Breast epithelium (tissue), 4 donors: ENCODE measurements at places on chromosomes 11 and 22.

GRCh38 chr11:78666675-78667160 lies 92.1 kb upstream of the NARS2 start:
- H3K27ac ChIP-seq = no peak overlapping the region
- H3K36me3 ChIP-seq = no peaks in the 10 kb centered on the region
- H3K4me1 ChIP-seq = no peaks in the 10 kb centered on the region
- no peaks in the 10 kb centered on the region for H3K27me3 ChIP-seq
- DNase-seq = no peak
- H3K4me3 ChIP-seq = no peak overlapping the region

DNA sequence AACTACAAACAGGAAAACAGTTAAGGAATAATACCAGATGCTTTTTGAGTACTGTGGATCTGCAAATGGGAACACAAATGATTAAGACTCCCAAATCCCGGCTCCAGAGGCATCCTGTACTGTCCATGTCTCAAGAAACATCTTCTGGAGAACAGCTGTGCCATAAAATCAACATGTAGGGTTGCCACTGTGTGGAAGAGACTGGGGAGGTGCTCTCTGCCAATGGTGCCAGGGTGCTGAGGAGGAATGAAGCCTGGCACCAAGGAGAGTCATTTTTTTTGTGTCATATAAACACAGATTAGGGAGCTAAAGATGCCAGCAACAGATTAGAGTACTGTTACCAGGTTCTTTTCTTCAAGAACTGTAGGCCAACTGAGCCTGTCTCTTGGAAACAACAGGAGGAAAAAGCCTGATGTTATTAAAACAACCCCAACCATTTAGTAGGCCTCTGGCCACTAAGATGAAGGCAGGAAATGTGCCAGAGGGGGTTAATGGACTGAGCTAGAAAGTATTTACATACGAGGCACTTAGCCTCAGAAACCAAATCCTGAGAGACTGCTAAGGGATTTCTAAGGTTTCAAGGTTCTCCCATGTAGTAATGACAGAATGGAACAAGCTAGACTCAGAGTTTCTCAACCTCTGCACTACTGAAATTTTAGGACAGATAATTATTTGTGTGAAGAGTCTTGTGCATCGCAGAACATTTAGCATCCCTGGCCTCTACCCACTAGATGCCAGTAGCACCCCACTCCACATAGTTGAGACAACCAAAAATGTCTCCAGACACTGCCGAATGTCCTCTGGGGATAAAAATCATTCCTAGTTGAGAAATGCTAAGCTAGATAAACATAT lies 54.6 kb upstream of the CHRM4 start:
- H3K27me3 ChIP-seq = no peaks in the 10 kb centered on the region
- no peaks in the 10 kb centered on the region for H3K4me1 ChIP-seq
- H3K36me3 ChIP-seq = no peaks in the 10 kb centered on the region
- no peak overlapping the region for H3K27ac ChIP-seq
- DNase-seq = no peak

DNA sequence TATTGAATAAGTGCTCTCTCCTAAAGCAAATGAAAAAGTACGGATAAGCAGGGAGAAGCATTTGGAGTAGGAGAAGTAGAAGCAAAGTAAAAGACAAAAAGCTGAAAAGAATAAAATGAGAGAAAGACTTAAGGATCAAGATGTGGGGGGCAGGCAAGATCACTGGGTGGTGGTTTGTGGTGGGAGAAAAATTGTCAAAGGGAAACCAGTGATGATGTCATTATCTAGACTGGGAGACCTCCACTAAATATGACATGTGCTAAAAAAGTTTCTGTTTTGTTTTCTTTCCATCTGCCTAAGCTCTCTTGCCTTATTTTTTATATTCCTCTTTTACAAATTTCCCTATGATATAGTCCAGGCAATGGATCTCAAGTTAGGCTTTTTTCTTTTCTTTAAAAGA lies 14.8 kb upstream of the MAML2 start:
- no peaks in the 10 kb centered on the region for H3K36me3 ChIP-seq
- H3K27me3 ChIP-seq = no peaks in the 10 kb centered on the region
- no peaks in the 10 kb centered on the region for H3K4me1 ChIP-seq
- H3K27ac ChIP-seq = no peak overlapping the region
- DNase-seq = no peak
- no peak overlapping the region for H3K4me3 ChIP-seq

DNA sequence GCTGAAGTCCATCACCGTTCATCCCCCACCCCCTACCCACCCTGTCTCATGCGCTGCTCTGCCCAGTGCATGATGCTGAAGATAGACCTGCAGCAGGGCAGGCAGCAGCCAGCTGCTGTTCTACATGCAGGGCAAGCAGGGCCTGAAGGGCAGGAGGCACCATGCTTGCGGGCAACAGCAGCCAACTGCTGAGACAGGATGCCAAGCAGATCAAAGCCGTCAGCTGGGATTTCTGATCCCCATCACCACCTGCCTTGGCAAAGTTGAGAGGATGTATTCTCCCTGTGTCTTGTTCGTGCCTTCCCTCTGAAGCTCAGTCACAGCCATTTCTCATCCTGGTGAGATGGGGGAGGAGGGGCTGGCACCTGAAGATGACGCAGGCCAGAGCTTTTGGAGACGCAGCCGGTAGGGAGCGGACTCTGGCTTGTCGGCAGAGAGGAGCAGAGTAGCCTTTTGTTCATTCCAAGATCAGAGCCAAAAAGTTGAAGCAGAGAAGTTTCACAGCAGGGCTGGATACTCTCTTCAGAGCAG lies 227.0 kb downstream of the GRIK4 start:
- no peak overlapping the region for H3K4me3 ChIP-seq
- no peak for DNase-seq
- no peaks in the 10 kb centered on the region for H3K27me3 ChIP-seq
- no peaks in the 10 kb centered on the region for H3K4me1 ChIP-seq
